MG63 (cell line): ENCODE measurements at places on chromosomes 7 and 10. TPM values are rescaled to one million over a fixed set of nuclear protein-coding genes. Genes with fewer than 3 reads are reported as not detected.

CDNF gene
- 0.92 TPM in 1 of 2 replicates, not detected in the other for total RNA-seq

DNA sequence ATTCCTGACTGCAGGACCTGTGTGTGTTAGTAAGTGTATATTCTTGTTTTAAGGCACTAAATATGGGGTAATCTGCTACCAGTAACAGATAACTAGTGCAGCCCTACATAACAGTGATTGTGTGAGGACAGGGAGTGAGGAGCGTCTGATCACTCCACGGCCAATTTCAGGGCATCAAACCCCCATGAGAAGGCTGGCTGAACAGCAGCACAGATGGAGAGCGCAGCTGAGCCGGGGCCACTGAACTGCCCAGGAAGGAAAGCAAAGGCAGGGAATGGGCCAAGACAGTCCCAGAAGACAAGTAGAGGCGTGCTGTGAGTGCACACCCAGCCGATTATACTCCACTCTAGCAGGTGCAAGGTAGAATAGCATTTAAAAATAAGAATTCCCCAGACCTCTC lies 157.1 kb upstream of the CHST15 start:
- DNase-seq: no peak

GRCh38 chr10:124266468-124267230 lies 152.1 kb downstream of the OAT start:
- DNase-seq: no peak

CYP2C9 gene
- total RNA-seq: not detected in 2 replicates

DNA sequence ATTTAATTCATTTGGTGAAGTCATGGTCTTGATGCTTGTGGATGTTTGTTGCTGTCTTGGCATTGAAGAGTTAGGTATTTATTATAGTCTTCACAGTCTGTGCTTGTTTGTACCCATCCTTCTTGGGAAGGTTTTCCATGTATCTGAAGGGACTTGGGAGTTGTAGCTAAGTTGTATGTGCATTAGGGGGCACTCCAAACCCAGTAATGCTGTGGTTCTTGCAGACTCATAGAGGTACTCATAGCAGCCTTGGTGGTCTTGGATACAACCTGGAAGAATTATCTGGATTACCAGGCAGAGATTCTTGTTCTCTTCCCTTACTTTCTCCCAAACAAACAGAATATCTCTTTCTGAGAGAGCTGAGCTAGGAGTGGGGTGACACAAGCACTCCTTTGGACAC lies 93.2 kb downstream of the ADCYAP1R1 start:
- DNase-seq: no peak
